ENCODE measurements at places on chromosomes 13 and 19.

- DNase-seq, result no peak
These were observed 95.3 kb upstream of the TNFSF11 start for GRCh38 chr13:42478531-42479156.

DNA sequence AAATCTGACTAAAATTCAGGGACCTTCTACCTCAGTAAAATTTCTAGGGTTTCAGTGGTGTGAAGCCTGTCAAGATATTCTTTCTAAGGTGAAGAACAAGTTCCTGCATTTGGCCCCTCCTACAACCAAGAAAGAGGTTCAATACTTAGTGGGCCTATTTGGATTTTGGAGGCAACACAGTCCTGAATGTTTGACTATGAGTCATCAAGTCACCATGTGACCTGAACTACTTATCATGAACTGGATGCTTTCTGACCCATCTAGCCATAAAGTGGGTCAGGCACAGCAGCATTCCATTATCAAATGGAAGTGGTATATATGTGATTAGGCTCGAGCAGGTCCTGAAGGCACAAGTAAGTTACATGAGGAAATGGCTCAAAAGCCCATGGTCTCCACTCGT lies 163.0 kb upstream of the IRS2 start:
- DNase-seq, result no peak

DNA sequence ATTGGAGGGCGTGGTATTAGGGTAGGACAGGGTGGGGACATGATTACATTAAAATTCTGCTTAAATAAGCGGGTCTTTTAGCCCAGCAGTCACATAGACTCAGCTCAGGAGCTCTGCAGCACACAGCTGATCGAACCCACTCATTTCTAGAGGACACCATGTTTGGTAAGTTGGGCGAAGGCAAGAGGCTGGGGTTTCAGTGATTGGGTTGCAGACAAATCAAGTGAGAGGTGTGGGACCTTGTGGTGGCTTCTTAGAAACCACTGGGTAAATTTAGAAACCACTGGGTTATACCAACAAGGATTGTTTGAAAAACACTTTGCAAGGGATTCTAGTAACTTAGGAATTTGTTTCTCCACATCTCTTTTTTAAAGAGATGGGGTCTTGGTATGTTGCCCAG lies at the start of gene LEUTX:
TSS of gene LEUTX (plus strand) at position 92 of the 400 bp plus-strand sequence. CDS start at position 159, 67 bp downstream.
- no peak for DNase-seq

DNA sequence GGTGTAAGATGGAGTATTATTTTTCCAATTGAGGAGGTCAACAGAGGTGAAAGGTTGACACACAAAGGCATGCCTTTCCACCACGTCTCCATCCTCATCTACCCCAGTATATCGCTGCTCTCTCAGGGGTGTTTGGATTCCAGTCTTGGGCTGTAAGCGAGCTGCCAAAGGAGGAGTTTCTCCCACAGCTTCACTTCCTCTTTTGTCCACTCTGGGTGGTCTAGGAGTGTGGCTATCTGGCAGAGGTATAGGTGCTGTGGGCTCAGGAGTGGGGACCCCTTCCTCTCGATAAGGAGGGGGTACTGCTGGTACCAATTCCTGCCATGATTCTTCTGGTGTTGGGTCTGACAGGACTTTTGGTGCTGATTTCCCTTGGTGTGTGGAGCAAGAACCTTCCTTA lies 39.4 kb downstream of the ZNF846 start:
- no peak for DNase-seq

GRCh38 chr19:31903979-31904378 lies 441.4 kb upstream of the ZNF507 start:
- DNase-seq, result no peak
